Stimulated activated CD4-positive, alpha-beta T cell treated with anti-CD3 and anti-CD28 coated beads, Interleukin-1b, Interleukin-23, amount 100 ng/mL, for 24 hours (primary cell): ENCODE measurements at places on chromosomes 12 and 14.

- DNase-seq: no peak
Observed at GRCh38 chr14:23381871-23382270, 5.0 kb downstream of the CMTM5 start.

DNA sequence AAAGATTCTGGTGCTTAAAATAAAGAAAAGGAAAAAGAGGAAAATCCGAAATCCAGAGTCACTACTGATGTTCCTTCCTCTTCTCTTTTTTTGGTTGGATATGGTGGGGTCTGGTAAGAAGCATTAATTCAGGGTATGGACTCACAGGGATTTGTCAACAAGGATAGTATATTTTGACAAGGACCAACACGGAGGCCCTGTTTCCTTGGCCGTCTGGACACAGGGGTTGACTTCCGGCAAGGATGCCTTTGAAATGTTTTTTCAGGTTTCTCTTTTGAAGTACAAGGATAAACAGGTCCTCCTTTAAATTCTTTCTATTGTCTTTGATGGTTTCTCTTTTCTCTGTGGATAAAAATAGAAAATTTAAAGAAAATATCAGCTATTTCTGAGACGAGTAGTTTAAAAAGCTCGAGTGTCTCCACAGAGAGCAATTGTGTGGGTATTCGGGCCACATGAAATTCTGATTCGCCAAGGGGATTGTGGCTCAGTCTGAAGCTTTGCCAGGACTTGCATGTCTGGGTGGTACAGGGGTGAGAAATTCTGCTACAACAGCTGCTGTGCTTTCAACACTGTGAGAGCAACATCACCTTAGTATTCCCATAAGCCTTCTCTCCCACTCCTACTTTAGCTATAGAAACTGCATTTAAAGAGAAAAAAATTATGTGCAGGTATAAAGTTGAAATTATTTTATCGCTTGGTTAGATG is 88.5 kb upstream of the CSRP2 start:
- no peak for DNase-seq

DNA sequence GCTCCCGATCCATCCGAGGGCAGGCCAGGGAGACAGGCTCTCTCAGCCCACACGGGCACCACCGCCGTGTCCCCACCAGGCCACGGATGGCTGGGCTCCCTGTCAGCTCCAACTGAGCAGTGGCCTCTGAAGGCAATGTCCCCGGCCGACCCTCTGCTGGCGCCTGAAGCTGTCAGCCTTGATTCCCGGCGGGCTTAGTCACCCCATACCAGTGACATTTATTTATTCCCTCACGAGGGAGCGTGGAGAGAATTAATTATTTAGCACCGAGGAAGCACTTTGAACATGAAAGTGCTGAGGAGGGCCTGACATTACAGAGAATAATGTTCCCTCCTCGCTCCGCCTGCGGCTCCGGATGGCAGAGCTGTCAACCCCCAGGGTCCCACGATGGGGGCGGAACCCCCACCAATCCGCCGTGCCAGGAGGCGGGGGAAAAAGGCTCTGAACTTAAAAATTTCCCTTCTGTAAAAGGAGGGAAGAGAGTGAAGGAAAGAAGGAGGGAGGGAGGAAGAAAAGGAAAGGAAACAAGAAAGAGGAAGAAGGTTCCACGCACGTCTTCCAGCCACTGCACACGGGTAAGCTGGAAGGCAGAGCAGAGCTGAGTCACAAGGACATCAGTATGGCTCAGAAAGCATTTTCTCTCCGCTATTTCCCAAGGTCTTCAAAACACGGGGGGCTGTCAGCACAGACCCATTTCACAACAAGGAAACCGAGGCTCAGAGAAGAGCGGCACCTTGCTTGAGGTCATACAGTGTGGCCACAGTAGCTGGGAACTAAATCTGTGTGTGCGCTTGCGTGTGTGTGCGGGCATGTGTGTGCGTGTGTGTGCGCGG is 108.7 kb upstream of the NCOR2 start:
- no peak for DNase-seq

- no peak for DNase-seq
Observed at GRCh38 chr12:12281134-12281533, 14.3 kb upstream of the LRP6 start.

- no peak for DNase-seq
Observed at GRCh38 chr12:128570191-128571065, 253.3 kb downstream of the SLC15A4 start.

DNA sequence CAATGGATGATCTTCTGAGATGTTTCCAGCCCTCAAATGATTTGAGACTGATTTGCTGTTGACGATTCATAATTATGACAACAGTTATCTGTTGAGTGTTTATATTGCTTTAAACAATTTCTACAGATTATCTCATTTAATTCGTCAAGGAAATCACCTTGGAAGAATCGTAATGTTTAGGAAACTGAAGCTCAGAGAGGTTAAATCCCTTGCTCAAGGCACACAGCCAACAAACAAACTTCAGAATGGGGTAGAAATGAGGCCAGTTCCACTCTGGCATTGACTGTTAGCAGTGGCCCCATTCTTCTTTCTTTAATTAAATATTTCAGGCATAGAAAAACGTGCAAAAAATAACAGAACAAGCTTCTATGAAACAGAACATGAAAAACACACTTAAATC is 4.0 kb upstream of the WSCD2 start:
- no peak for DNase-seq
